ENCODE measurements at places on chromosomes 11 and 22. TPM values are rescaled to one million over a fixed set of nuclear protein-coding genes. Genes with fewer than 3 reads are reported as not detected.

Gene CELF1
- 175 TPM for total RNA-seq

Gene C11orf97
- 0.49 TPM for total RNA-seq

Gene EXPH5
- total RNA-seq, result 0.49 TPM

Gene ACTN3
- total RNA-seq, result not detected

Gene CNTF
- total RNA-seq, result 1.2 TPM

Gene TIGD3
- total RNA-seq, result 3.0 TPM

Gene TEX12
- 0.49 TPM for total RNA-seq

Gene YAP1
- 17.2 TPM for total RNA-seq

Gene MFRP
- total RNA-seq, result not detected

Gene RIBC2
- total RNA-seq, result 0.25 TPM

Gene ANO9
- total RNA-seq, result not detected

Gene TBX10
- total RNA-seq, result not detected

Gene GLYAT
- total RNA-seq, result 0.25 TPM

Gene MS4A6A
- total RNA-seq, result 0.98 TPM

Gene OR2AT4
- not detected for total RNA-seq

Gene GRM5
- 141 TPM for total RNA-seq

Gene TRMU
- total RNA-seq, result 21.6 TPM

Gene ALDH3B2
- total RNA-seq, result under 0.01 TPM

Gene BCO2
- total RNA-seq, result 2.2 TPM

Gene DGAT2
- 3.2 TPM for total RNA-seq

Gene GALR3
- total RNA-seq, result not detected

Gene CEP126
- 13.8 TPM for total RNA-seq

Gene OR2D2
- 0.25 TPM for total RNA-seq

Gene ANKK1
- total RNA-seq, result not detected

Gene ACAD8
- 26.6 TPM for total RNA-seq

Gene GAL
- 0.25 TPM for total RNA-seq

Gene ARHGAP8
- 1.7 TPM for total RNA-seq

Gene DHCR7
- 20.9 TPM for total RNA-seq
